ENCODE measurements at places on chromosomes 13 and 19.

GRCh38 chr13:48583859-48584311 lies 51.0 kb upstream of the RCBTB2 start:
- no peak for DNase-seq

DNA sequence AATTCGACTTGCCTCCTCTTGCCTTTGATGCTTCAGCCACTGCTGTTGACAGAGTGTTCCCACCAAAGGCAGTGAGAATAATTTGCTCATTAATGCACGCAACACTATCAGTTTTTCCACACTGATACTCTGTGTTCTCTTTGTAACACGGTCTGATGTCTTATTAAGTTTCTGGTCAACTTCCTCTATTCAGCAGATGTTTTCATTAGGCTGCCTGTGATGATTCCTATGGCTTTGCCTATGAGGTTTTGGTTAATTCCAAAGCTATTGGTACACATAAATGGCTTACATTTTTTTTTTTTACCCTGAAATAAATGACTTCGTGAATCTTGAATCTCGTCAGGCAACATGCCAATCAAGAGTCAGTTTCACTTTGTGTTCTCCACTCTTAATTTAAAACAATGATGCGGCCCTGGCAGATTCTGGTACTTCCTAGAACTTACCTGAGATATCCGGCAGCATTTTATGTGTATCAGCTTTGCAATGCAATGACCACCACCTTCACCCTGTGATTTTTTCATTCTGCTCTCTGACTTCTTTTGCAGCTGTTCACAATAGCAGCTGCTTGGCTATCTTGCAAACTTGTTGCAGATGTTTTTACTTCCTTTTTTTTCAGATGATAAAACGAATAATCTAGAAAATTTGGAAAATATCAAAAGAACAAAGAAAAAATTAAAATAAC lies 27.5 kb upstream of the KL start:
- DNase-seq, result no peak

GRCh38 chr19:30631033-30631370 lies 258.8 kb downstream of the ZNF536 start:
- no peak for DNase-seq

DNA sequence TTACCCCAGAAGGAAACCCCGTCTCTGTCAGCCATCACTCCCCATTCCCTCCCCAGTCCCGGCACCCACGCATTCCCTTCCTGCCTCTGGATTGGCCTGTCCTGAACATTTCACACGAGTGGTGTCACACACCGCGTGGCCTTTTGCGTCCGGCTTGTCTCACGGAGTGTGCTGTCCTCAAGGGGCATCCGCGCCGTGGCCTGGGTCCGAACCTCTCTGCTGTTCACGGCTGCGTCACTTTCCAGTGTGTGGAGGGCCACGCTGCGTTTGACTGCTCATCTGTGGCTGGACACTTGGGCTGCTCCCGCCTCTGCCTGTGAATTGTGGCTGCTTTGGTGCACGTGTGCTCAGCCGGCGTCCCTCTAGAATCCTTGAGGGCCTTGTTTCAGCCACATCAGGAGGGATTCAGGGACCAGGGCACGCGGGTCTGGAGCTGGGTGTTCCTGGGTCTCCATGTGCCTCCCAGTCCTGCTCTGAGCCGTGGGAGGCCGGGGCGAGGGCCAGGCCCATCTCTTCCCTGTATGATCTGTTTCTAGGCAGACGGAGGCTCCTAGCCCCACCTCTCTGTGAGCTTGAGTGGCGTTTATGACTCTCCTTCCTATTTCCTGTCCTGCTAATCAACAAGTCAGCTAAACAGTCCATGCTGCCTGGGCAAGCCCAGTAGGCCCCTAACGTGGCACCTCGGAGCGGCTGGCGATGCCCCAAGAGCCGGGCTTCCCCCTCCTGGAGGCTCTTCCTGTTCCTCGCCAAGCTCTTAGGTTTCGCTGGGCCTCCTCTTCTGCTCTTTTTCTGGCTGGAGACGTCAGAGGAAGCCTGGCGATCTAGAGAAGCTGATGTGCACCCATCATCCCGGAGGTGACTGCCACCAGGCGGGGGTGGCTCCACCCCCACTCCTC lies 8.1 kb downstream of the STK11 start:
- DNase-seq, result no peak

DNA sequence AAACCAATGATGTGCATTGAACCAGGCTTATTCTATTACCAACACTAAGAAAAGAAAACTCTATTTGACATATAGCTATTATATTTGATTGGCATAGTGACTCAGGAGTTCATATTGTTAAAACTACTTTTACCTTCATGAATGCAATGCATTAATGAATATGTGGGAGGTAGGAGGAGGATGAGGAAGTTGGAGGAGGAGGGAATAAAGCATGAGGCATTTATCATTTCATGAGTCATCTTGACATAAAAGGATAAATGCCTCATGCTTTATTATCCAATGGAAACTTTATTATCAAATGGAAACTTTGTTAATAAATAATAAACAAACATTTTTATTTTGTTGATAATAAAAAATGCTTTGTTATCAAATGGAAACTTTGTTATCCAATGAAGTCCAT lies 116.5 kb downstream of the SPRY2 start:
- no peak for DNase-seq

DNA sequence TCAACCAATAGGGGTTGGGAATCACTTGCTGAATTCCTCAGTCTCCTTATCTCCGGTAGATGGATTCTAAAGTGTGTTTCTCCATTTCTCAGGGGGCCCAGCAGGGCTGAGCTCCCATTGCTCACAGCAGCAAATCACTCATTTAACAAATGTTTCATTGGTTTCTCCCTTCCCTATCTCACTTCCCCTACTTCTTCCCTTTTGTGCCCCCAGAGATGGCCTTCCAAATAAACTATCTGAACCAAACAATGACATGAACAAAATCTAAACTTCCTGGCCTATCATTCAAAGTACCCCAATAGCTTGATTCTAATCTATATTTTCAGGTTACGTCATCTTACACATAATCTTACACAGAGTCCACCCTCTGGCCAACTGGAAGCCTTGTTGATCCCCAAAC lies 60.4 kb downstream of the DLEU7 start:
- no peak for DNase-seq

DNA sequence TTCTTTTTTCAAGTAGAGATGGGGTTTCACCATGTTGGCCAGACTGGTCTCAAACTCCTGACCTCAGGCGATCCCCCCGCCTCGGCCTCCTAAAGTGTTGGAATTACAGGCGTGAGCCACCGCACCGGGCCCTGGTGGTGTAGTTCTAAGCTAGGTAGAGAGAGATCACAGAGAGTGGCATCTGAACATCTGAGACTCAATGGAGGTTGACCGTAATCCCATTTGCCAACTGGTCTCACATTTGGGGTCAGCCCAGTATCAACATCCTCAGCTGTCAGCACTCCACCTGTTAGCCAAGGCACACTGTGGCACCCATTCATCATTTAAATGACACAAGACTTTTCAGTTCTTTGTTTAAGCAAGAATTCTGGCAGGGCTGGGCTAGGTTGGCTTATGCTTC lies 8.1 kb downstream of the SELENOW start:
- DNase-seq, result no peak

GRCh38 chr13:54733639-54734038 lies 1705.0 kb downstream of the OLFM4 start:
- no peak for DNase-seq

- no peak for DNase-seq
Observed at GRCh38 chr19:16040642-16041041, 35.7 kb upstream of the TPM4 start.

DNA sequence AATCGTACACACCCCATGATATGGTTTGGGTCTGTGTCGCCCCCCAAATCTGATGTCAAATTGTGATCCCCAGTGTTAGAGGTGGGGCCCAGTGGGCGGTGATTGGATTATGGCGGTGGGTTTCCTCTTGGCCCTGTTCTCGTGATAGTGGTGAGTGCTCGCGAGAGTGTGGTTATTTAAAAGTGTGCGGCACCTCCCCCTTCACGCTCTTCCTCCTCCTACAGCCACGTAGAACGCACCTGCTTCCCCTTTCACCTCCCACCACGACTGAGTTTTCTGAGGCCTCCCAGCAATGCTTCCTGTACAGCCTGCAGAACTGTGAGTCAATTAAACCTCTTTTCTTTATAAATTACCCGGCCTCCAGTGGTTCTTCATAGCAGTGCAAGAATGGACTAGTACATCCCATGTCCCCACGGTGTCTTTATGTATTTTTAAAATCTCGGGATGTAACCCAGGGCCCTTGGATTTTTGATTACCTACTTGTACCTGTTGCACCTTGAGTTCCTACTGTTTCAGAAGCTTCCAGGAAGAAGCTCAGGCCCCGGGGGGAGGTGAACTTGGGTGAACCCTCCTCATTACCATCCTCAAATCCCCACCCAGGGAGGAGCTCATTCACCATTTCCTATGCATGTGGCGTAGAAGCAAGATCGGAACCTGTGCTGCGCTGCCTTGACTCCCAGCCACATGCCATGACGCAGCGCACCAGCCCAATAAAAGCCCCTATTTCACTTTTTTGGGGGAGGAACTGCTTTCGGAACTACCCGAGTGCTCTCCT lies 52.4 kb downstream of the TEX29 start:
- no peak for DNase-seq

DNA sequence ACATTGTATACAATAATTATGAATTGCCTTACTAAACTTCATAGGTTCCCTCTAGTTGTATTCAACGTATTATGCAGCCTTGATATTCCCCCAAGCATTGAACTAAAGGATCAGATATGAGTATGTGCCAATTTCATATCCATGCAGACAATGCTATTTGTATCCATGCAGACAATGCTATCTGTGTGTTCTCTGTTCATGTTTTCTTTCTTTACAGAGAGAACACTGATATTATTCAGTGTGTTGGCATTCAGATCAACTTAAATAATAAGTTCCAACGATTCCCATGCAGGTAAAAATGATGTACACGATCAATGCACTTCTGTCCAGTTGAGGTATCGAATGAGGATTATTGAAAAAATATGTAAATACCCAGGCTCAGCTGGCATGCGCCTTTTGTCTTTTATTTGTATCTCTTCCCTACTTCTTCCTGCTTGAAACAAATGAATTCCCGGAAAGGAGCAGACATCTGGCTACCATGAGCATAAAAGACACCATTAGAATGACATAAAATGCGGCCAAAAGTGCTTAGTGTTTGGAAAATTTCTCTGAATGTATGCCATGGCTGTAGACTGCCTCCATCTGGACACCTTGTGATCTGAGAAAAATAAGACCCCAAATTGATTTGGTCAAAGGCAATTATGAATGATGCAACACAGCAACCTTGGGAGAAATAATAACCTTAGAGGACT lies 731.5 kb downstream of the SLITRK1 start:
- DNase-seq, result no peak

- DNase-seq, result no peak
Observed at GRCh38 chr13:22399801-22400420, 729.0 kb downstream of the FGF9 start.

- no peak for DNase-seq
Observed at GRCh38 chr13:96781141-96781540, 213.1 kb downstream of the OXGR1 start.

DNA sequence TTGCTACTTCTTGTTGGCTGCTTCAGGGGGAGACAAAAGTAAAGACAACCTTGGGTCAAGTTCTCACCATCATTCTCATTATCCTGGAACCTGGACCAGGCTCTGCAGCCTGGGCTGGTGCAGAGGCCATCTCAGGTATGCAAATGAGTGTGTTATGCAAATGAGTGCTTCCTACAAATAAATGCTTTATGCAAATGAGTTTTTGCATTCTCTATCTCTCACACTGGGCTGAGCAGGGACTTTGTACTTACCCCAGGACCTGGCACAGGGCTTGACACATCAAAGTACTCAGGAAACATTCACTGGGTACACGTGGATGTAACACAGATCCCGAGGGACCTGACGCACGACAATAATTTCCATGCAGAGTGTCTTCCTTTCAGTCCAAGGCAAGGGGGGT lies 103.0 kb downstream of the DNAJC15 start:
- no peak for DNase-seq

- DNase-seq, result no peak
Observed at GRCh38 chr19:57558525-57558924, 1.1 kb downstream of the ZNF550 start.

DNA sequence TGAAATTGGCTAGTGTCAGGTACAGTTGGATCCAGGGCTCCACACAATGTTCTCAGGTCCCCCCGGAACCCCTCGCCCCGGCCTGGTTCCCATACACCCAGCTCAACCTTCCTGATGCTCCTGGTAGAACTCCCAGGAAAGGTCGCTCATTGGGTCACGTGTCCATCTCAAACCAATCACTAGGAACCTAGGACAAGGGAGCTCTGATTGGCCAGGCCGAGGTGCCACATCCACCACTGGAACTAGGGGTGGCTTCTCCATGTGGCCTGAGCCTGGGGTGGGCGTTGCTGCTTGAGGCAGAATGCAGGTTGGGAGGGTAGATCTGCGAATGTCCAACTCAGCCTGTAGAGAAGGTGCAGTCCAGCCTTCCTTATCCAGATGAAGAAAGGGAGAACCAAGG lies 6.9 kb upstream of the MEF2B start:
- DNase-seq, result no peak
